ENCODE measurements at places on chromosomes 5 and 9.
A peak's percentile ranks its signal among the peaks of the same experiment; 100 is the strongest.

DNA sequence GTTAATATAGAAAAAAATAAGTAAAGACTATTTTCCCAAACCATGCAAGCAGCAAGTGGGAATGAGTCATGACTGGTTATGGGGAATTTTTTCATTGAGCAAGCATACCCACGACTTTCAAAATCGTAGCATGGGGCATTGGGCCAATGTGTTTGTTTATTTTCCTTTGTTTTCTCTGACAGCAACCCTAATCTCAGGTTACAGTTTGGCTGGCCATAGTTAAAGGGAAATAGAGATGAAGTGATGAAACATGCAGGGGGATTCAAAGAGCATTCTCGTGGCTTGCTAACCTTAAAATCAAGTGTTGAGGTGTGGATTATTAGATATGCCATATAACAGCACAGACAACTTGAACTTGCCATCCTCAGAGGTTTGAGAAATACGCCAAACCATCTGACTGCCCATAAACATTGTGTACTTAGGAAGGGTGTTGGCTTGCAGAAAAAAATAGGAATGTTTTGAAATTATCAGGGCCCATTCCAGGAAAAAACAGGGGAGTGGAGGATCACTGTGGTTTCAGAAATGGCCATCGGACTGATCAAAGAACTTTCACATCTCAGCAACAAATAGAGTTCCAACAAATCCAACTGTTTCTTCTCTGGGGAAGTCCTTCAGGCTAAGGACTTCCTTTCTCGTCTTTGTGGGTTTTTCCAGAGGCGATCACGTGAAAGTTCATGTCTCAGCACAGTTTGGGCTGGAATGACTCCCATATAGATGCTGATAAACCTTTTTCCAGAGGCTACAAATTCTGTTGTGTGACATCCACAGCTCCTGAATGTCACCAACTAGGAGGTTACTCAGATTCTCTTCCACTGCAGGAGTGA is 259.1 kb downstream of the SYK start:
- DNase-seq: no peak

- DNase-seq: no peak
These were observed 199.3 kb downstream of the C9orf152 start for GRCh38 chr9:110008663-110009062.

DNA sequence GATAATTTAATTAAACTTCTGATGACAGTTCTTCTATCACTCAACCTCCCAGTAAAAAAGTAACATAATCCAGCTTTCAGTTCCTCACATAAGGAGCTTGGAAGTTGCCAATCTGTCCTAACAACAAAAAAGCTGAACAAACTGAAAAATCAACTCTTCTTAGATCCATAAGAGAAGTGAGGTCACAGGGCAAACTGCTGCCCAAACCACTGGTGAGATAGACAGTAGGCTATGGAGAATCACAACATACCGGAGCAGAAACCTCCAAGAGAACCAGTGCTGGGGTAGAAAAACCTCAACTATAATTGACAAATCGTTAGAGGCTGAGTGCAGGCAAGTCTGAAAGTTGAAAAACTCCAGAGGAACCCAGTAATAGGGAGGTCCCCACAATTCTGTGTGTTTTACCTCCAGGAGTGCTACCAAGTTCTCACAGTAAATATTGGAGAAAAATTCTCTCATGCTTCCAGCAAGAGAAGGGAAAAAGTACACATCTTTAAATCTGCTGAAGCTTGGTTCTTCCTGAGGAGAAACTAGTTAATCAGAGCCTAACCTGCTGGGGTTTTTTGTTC is 300.0 kb downstream of the PDE4D start:
- DNase-seq: no peak

DNA sequence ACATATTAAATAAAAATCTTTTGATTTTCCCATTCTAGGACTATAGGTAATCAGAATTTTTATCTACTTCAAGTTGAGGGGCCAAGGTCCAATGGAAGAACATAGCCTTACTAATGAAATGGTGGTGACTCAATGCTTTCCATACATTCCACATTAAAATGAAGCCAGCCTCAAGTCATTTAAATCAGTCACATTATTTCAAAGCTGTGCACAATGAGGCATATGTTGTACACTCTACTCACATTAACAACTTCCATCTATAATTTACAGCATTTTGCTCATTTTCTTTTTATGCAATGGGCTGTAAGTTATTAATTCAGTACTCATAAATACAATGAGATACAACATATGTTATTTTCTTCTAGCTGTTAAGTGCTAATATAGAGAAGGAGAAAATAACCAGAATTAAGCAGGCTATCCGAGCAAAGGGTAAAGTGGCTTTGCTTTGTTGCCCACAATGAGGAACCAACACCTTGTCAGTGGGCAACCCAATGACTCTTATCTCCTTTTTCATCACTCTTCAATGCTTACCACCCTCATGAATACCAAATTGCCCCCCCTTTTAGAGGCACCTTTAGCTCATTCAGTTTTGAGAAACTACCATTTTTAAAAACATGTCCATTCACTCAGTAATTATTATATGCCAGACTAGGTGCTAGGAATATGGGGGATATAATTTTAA is 52.4 kb downstream of the TTLL11 start:
- DNase-seq: no peak

GRCh38 chr5:98031926-98032325 is 741.5 kb upstream of the RGMB start:
- DNase-seq: no peak

DNA sequence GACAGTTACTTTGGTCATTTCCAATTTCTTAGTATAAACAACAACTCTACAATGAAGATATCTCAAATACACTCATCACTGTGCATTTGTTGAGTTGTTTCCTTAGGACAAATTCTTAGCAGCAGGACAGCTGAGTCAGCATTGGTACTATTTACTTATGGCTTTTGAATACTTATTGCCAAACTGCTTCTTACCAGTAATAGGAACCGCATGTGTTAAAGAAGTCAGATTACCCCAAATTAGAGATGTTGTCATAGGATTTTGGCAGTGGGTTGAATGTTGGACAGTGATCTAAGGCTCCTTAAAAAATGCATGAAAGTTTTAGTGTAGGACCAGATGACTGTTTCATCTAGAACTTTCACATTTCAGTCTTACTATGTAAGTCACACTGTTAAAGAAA is 280.1 kb upstream of the DMRT1 start:
- no peak for DNase-seq

DNA sequence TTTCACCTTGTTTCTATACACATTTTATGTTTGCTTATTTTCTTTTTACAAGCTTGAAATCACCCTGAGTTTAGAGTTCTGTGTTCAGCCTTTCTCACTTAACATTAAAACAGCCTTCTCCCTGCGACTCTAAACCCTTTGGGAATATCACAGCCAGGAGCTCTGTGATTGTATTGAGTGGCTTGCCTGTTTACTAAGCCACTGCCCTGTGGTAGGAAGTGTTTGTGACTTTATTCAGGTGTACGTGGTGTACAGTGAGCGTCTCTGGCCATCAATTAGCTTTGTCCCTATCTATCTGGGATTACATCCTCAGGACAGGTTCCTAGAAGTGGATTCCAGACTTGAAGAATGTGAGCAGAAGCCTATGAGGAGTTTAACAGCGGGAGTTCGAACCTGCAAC is 11.0 kb upstream of the NEURL1B start:
- DNase-seq: no peak

DNA sequence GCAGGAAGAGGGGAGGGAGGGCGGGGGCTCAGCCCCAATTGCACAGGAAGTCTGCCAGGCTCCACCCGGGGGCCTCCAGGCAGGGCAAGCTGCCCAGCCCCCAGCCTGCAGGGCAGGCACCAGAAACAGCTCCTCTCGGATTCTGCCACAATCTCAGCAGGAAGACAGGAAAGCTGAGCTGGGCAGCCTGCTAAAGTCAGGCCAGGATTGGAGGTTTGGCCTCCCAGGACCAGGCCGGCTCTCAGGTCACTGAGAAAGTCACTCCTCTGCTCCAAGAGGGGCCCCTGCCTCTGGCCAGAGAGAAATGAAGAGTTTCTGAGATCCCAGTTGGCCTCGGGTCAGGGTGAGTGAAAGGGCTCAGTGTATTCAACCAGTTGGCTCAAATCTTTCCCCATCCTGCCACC is 54.6 kb upstream of the STXBP1 start:
- no peak for DNase-seq

GRCh38 chr5:138849882-138850281 is 25.3 kb downstream of the LRRTM2 start:
- DNase-seq: no peak

DNA sequence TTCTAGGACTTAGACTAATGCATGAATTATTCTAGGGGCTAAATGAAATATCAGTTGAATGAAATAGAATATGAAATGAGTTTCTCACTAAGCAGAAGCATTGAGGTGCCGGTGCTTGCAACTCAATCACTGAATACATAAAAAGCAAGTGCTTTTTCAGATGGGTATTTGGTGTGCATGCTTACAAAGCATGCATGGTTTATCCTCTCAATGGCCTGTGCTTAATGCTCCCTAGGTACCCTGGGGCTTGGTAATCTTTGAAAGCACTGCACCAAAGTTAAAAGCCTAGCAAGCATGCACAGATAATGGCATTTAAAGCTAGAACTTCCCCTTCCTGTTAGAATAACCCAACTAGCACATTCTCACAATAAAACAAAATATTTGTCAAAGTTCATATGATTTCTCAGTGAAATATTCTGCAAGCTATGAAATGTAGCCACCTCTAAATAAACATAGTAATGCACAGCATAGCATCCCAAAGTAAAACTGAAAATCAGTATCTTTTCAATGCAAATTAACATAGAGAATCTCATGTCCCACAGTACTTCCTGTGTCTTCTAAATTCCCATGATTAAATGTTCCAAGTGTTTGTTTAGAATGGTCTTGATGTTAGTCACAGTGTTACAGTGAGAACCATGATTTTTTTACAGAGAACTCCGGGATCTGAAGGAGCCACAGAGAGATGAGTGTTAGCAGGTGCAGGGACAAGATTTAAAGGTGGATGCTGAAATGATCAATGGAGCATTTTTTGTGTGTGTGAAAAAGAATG is 143.4 kb upstream of the CDH6 start:
- DNase-seq: no peak

GRCh38 chr5:153151558-153151957 is 338.9 kb upstream of the GRIA1 start:
- DNase-seq: no peak

- DNase-seq: no peak
These were observed 772 bp upstream of the TARS1 start for GRCh38 chr5:33439905-33440481.

- peak; percentile 15 for DNase-seq
These were observed 64.5 kb downstream of the PRKACG start for GRCh38 chr9:68949271-68950000.

- DNase-seq: peak; percentile 37
These were observed 209.4 kb downstream of the PIK3R1 start for GRCh38 chr5:68424799-68425537.

- DNase-seq: no peak
These were observed 81.1 kb upstream of the NR3C1 start for GRCh38 chr5:143484601-143485000.

DNA sequence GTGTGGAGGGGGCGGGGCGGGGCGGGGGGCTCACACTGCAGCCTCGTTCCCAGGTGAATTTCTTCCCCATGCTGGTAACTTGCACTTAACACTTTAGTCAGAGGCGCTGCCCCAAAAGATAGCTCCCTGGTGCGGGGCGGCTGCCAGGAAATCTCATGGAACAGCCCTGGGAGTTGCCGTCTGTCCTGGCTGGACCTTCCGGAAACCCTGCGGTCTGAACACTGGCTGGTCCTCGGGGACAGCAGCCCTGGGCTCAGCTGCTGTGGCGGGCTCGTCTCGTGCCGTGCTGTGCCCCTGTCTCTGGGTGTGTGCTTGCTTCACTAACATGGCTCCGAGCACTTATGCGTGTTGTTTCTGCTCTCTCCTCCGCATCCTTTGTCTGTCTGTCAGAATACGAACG is 25.8 kb downstream of the PTGES2 start:
- DNase-seq: no peak

- DNase-seq: no peak
These were observed 270.7 kb downstream of the TMEM167A start for GRCh38 chr5:82806513-82806912.

DNA sequence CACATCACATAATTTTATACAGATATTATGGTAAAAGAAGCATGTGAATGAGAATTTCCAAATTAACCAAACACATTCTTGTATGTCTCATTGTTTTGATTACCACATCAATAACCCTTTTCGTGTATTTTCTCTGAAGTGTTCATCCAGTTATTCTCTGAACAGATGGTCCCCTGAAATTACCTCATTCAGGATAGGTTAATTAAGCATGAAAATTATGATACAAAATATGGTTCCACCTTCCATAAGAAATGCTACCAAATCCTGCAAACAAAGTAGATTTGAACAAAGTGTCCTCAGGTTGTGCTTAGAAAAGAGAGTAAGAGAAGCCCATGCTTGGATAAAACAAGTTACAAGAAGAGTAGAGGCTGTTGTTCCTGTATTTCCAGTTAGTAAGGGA is 83.1 kb upstream of the LMNB1 start:
- no peak for DNase-seq

GRCh38 chr5:134592141-134592746 is 40.4 kb downstream of the SAR1B start:
- DNase-seq: no peak

- no peak for DNase-seq
These were observed 60.3 kb downstream of the DUSP1 start for GRCh38 chr5:172710676-172711075.
